ENCODE measurements at places on chromosomes 12 and 14.

- DNase-seq, result no peak
Measured at GRCh38 chr12:49161092-49161795, 27.6 kb downstream of the TUBA1A start.

GRCh38 chr12:50518090-50518489 is 13.3 kb downstream of the DIP2B start:
- no peak for DNase-seq

GRCh38 chr14:91065266-91065665 is 4.8 kb upstream of the RPS6KA5 start:
- DNase-seq, result no peak

DNA sequence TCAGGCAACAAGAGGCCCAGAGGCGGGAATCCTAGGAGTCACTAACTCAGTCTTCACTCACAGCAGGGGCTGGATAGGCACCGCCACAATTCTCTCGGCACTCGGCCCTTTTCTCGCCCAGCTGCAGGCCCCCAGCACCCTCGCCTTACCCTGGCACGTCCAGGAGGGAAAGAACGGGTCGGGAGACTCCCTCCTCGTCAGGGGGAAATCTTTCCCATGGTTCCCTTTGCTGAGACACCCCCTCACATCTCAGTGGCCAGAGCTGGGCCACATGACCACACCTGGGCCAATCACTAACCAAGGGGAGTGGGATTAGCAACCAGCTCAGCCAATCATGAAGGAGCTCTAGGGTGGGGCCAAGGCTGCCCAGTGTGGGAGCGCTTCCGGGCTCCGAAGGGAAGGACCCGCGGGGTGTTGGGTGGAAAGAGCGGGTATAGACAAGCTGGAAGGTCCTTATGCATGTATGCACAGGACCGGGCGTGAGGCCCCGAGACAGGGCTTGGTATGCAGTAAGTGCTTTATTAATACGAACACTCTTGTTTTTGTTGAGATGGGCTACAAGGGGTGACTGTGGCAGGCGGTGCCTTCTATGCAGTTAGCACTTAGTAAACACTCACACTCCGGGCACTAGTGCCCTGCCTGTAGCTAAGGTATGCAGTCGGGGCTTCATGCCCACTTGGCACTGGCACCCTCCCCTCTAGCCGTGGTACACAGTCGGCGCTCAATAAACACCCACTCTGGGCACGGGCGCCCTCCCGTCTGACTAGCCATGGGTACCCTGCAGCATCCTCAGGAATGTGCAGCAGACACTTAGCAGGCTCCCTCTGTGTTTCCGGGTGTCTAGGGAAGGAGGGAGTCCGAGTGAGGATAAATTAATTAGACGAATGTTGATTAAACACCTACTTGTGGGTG is 40.3 kb downstream of the ADGRD1 start:
- DNase-seq, result no peak

- DNase-seq, result no peak
Measured at GRCh38 chr12:31991815-31992214, 32.6 kb downstream of the RESF1 start.

DNA sequence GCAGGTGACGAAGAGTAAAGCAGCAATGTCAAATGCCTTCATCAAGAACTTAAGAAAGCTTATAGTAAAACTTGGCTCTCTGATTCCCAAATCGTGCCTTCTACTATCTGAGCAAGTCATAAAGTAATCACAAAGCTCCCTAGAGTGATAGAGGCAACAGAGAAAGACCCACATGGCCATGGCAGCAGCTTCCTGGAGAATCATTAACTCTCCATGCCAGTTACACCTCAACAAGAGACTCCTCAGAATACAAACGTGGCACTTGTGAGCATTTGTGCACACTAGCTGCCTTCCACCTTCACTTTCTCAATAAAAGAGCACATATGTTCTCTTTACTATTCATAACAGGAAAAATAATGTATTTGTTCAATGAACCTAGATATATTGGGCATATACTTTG is 48.0 kb downstream of the PLCZ1 start:
- DNase-seq, result no peak

- no peak for DNase-seq
Measured at GRCh38 chr12:29640589-29641345, 143.0 kb downstream of the TMTC1 start.

- DNase-seq, result peak; percentile 18
Measured at GRCh38 chr14:20690848-20691640, 2.5 kb downstream of the ANG start.

DNA sequence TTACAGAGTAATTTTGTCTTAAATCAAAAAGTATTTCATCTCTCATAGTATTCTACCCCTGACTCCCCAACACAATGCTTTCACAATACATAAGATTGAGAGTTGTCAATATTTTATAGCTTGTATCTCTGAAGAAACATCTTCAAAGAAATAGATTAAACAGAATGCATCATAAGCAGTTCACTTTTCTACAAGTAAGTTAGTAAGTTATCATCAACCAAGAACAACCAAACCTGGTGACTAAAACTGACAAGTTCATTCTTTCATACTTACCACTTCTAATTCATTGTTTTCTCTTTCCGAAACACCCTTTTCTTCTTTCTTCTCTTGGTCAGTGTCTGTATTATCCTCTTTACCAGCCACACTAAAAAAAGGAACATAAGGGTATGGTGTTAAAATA is 101.2 kb downstream of the KIF21A start:
- DNase-seq, result no peak

GRCh38 chr14:36256126-36256801 is 64.2 kb downstream of the MBIP start:
- DNase-seq, result no peak

- DNase-seq, result no peak
Measured at GRCh38 chr14:105349992-105350391, 35.4 kb downstream of the PACS2 start.

DNA sequence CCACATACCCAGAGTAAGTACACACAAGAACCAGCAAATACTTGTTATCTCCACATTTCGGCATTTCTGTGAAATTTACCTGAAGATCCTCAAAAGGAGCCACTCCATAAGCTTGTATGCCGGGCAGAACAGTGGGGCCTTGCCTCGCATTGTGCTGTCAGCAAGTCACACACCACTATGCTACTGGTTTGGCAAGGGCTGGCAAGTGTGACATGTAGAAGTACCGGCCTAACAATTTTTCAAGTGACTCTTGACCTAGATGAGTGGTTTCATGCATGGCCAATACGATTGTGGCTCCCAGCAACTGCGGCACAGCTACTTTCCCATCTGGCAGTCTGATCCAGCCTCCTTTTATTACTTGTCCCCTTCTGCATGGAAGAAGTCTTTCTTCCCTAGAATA is 69.8 kb downstream of the GAS2L3 start:
- DNase-seq, result no peak

- DNase-seq, result no peak
Measured at GRCh38 chr12:55899082-55899481, 28.6 kb downstream of the PYM1 start.

DNA sequence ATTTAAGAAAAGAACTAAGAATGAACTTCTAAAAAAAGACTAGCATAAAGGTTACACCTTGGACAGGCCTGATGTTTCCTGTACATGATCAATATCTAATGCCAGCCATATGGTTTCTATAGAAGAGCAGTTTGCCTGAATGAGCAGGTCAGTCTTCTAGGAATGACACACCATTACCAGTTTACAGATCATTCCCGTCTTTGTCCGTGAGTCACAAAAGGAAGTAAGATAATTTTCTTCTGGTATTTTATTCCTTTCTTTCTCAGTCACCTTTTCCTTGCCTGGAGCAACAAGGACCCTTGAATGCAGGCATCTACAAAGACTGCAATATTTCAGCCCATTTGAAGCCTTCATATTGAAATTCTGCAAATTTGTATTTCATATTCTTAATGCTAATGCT is 44.6 kb upstream of the CNTN1 start:
- DNase-seq, result no peak

GRCh38 chr14:74577247-74577947 is 34.6 kb downstream of the LTBP2 start:
- no peak for DNase-seq

- DNase-seq, result no peak
Measured at GRCh38 chr12:120693848-120694247, 6.9 kb downstream of the MLEC start.
